ENCODE measurements at places on chromosomes 12 and 14.

- DNase-seq: no peak
Observed at GRCh38 chr14:32367516-32367915, 38.4 kb downstream of the AKAP6 start.

DNA sequence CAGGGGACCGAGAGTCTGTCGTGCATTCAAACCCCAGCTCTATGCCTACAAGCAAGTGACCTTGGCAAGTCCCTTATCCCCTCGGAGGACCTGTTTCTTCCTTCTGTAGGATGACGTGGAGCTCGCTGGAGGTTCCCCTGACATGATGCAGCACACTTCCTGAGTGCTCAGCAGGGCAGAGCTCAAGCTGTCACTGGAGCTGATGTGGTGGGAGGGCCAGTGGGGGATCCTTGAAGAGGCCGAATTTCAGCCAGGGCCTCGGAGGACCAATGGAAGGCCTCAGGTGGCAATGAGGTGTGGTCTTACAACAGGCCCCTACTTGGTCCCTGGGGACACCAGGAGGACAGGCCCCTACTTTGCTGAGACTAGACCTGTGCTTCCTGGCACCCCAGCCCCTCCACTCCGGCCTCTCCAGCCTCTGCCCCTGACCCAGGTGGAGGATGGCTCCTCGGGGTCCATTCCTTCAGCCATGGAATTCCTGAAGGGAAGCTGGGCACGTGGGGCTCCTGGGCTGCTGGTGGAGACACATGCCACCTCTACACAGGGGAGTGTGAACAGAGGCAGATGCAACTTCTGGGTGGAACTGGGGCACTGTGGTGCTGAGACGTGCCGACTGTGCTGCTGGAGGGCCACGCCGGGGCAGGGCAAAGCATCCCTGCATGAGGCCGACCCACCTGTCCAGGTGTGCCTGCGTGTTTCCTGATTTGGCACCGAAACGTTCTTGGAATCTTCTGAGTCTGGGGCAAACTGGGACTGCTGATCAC is 18.7 kb upstream of the KIF26A start:
- DNase-seq: no peak

GRCh38 chr12:83700838-83701237 is 1014.1 kb downstream of the TMTC2 start:
- DNase-seq: no peak

- DNase-seq: no peak
Observed at GRCh38 chr12:105064564-105065178, 19.6 kb downstream of the ALDH1L2 start.

GRCh38 chr12:49109641-49110463 is 795 bp downstream of the LMBR1L start:
- DNase-seq: no peak

- DNase-seq: no peak
Observed at GRCh38 chr14:70000601-70001000, 121.4 kb downstream of the SMOC1 start.

GRCh38 chr14:87745507-87746118 is 247.4 kb downstream of the GALC start:
- no peak for DNase-seq

DNA sequence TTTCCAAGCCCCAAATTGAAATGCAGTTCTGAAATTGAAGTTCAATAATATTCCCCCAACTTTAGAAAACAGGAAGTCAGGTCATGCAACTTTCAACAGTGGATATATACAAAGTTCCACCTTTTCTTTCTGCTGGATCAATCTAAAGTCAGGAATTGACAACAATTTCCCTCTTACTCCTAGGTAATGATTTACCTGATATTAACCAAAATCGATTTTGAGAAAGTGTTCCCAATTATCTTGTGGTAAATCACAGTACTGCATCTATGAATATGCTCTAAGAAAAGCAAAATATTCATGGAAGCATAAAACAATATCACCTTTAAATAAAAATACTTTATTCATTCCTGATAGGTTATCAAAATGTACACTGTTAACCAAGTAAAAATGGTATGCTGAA is 28.4 kb downstream of the BDKRB1 start:
- DNase-seq: no peak

GRCh38 chr12:14810953-14811483 is 3.0 kb downstream of the SMCO3 start:
- no peak for DNase-seq

DNA sequence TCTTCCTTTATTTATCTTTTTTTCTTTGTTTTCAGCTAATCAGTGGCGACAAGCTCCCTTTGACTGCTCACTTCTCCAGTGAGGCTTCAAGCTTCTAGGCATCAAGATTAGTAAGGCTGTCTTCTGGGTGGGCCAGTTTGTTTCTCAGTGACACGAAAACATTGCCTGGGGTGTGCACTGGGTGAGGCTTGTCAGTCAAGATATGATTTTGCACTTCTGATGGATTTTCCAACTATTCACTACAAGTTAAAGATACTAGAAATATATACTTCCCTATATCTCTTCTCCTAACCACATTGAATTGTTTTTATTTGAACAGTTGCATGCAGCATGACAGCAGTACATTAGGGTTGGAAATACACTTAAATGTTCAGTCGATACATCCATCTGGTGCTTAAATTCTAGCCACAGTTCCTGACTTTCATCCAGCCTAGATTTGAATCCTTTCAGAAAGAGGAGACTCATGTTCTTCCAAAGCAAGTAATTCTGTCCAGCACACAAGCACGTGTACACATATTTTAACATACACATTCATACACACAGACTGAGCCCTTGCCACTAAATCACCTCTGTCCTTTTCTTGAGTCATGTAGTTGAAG is 275.6 kb upstream of the NOVA1 start:
- DNase-seq: no peak

DNA sequence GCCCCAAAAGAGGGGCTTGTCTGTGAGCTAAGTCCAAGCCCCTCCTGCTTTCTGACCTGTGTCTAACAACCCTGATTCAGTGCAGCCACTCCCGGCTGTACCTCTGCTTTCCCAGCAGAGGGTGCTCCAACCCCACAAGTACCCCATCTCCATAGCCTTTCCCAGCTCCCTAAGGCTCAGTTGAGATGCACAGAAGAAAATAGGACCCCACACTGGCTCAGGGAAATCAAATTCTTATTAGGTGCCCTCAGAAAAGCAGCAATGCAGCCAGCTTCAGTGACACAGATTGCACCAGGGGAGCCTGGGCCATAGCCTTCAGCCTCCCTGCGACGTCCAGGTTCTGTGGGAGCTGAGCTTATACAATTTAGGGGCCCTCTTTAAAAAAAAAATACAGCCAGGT is 49.9 kb downstream of the LRRC74A start:
- DNase-seq: peak; percentile 50

DNA sequence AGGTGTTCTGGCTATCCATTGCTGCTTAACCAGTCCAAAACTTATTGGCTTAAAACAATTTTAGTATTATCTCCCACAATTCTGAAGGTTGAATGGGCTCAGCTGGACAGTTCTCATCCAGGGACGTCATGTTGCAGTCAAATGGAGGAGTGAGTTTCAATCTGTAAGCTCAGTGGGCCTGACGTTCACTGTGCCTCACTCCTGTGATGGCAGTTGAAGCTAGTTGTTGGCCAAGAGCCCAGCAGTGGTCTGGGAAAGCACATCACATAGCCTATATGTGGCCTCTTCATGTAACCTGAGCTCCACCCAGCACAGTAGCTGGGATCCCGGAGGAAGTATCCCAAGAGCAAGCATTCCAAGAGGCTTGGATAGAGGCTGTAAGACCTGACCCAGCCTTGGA is 40.6 kb upstream of the CDKN3 start:
- no peak for DNase-seq

GRCh38 chr12:72535212-72535990 is 263.2 kb downstream of the TRHDE start:
- no peak for DNase-seq

DNA sequence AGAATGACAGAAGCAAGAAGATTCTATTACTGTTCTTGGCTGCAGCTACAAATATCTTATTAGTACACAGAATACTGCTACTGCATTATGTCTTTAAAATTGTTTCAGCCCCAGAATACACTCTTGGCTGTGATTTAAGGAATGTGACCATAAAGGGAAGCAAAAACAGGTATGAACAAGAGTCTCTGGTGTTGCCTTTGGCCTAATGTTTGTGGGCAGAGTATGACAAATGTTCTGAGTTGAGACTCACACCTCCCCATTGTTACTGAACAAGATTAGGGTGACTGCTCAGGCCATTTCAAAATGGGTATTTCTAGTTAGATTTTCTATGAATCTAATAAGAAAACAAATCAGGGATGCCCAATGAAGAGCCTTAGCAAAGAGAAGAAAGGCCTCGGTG is 28.5 kb downstream of the TTC6 start:
- DNase-seq: no peak

DNA sequence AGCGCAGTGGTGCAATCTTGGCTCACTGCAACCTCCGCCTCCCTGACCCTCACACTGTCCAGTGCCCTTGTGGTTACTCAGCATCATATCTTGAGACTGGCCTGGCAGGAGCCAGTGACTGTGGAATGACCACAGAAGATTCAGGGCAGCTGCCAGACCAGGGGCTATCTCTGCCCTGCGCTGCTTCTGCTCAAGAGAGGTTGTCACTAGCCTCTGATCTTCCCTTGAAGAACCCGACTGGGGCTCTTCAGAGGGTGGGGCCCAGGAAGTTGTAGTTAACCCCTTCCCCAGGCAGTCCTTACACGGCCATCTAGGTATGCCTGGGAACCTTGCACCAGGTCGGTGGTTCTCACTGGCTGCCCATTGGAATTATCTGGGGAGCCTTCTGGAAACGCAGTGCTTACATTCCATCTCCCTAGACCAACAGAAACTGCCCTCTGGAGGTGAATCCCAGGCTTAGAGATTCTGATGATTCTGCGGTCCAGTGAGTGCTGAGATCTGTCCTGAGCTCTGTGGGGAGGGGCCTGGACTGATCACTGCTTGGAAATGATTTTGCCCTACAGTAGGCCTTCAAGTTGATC is 41.4 kb downstream of the PLEKHG3 start:
- no peak for DNase-seq

GRCh38 chr12:27355979-27356378 is 23.3 kb downstream of the BMAL2 start:
- no peak for DNase-seq

DNA sequence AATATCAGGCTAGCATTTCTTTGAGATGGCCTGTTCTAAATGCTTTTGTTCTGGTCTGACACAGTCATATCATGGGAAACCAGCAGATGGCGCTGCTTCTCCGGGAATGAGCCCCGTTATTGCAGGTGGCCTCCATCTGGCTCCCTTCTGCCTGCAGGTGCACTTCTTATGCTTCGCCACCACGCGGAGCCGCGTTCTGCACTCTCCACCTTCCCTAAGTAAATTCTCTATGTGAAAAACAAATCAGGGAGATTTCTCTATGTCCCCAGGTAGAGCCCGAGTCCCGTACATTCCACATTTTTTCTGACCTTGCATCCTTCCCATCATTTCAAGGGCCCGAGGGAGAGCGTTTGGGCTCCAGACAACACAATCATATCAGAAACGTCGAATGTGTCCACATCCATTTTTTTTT is 26.2 kb downstream of the GLRX5 start:
- peak; percentile 92 for DNase-seq

DNA sequence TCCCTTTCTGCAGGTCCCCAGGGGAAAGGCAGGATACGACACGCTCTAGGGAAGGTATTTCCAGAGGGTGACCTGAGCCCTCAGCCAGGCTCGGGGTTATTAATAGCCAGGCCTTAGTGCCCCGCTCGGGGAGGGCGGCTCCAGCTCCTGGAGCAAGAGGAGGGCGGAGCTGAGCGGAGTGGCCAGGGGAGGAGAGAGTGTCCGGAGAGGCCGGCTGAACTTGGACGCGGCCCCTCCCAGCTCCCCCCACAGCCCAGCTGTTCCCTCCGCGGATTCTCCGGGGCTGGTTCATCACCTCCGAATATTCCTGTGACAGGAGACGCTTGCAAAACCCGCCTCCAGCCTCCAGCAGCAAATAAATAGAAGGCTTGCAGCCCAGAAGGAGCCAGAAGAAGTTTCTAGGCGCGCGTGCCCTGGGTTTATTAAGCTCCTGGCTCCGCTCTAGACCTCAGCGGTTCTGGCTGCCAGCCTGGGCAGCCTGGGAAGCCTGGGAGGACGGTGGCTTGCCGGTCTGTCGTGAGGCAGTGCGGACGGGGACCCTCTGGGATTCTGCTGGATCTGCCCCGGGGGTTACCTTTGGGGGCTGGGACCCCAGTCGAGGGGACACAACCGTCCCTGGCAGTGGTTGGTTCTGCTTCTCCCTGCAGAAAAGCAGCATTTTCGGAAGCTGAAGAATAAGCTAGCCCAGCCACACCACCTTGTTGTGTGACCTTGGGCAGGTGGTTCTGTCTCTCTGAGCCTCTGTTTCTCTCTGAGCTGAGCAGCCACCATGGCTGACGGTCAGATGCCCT is at the start of gene HSPB8:
TSS of gene HSPB8 (plus strand) at position 388 of the 791 bp plus-strand sequence. CDS start at position 770, 382 bp downstream.
- DNase-seq: no peak

DNA sequence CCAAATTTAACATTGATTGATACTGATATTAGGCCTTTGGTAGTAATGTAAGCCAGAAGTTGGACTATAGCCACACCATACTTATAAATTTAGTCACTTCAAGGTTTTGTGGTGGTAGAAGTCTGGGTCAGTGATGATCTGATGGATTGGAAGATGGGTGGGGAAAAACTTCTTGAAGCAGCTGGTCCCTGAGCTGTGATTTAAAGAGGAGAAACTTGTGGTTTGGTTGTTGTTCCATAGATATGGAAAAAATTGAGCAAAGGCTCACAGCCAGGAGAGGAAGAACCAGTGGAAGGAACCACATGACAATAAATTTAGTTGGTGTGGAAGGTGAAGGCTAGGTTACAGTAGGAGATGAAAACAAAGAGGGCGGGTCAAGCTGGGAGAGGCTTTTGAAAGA is 26.1 kb downstream of the PTHLH start:
- no peak for DNase-seq

- DNase-seq: no peak
Observed at GRCh38 chr14:55122440-55122986, 6.5 kb upstream of the LGALS3 start.

DNA sequence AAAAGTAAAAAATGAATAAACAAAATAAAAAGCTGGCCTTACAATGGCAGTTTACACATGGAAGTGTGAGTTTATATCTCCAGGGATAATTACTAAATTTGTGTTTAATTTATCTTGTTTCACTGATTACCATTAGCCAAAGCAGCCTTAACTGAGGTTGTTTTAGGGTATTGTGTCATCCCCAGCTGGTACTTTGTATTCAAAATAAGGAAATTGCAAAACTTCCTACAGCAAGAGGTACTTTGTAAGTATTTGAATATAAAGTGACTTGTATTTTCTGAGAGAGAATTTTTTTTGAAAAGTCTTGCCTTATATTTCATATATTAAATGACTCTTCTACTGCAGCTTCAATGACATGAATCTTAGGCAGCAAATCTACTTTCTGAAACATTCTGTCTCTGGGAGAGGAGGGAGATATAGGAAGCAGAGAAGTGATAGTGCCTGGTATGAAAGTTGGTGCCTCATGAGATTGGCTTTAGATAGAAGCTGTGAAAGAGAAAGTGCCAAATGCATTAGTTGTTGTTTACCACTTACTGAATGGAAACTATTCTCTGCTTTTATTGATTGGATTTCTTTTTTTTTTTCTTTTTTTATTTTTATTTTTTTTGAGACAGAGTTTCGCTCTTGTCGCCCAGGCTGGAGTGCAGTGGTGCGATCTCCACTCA is 6.7 kb downstream of the FNTB start:
- DNase-seq: no peak

GRCh38 chr14:105487449-105487985 is 831 bp downstream of the CRIP1 start:
- DNase-seq: no peak

Measured in activated naive CD4-positive, alpha-beta T cell treated with anti-CD3 and anti-CD28 coated beads, Interleukin-2, amount 50 U/mL, for 72 hours (primary cell).